ENCODE measurements at places on chromosomes 3 and 15. TPM values are rescaled to one million over a fixed set of nuclear protein-coding genes. Genes with fewer than 3 reads are reported as not detected.

The BCHE gene
- not detected for total RNA-seq

The RNF7 gene
- 82.2 TPM for total RNA-seq

The SEMA7A gene
- total RNA-seq, result 14.5 TPM

The TMEM42 gene
- 18.2 TPM for total RNA-seq

The CLPX gene
- 41.0 TPM for total RNA-seq

The ALDH1A3 gene
- 469 TPM for total RNA-seq

The P4HTM gene
- 49.1 TPM for total RNA-seq

DNA sequence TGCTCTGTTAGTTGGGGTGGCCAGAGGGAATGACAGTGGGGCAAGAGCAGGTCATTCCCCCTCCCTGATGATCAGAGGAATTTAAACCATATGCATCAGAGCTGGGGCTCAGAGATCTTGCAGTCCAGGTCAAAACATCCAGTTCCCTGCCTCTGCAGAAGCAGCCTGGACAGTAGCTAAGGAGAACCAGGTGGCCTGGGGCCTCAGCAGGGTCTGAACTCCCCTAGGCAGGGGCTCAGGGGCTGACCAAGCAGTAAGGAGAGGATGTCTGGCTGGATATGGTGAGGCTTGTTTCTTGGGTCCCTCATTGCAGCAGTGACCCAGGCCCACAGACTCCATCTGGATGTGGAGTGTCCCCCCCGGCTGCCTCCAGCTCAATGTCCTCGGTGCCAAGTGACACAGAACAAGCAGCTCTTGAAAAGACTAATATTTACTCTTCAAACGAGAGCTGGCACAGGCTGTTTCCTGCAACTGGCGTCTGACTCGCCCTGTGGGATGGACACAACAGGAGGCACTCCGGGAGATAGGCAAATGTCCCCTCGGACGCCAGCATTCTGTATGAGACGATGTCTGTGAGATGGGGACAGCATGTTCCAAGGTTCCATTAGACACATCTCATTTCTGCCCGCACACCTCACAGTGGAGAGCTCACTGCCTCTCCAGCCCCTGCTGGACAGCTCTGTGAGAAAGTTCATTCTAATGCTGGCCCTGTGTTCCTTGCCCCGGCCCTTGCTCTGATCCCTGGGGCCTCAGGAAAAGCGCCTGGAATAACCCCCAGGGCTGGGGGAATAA lies 37.1 kb downstream of the SEC22C start:
- no peaks in the 10 kb centered on the region for H3K27me3 ChIP-seq
- no peak overlapping the region for H3K4me3 ChIP-seq
- H3K4me1 ChIP-seq, result 0 out of 2 replicates have a peak, but pooled peaks cover 9% of the 10 kb centered on the region
- no peak for DNase-seq
- H3K36me3 ChIP-seq, result no peaks in the 10 kb centered on the region

- DNase-seq, result no peak
- no peaks in the 10 kb centered on the region for H3K36me3 ChIP-seq
- H3K4me3 ChIP-seq, result no peak overlapping the region
- H3K27me3 ChIP-seq, result no peaks in the 10 kb centered on the region
- no peaks in the 10 kb centered on the region for H3K4me1 ChIP-seq
- H3K27ac ChIP-seq, result no peak overlapping the region
Measured at GRCh38 chr3:32200992-32201758, 37.3 kb upstream of the CMTM8 start.

DNA sequence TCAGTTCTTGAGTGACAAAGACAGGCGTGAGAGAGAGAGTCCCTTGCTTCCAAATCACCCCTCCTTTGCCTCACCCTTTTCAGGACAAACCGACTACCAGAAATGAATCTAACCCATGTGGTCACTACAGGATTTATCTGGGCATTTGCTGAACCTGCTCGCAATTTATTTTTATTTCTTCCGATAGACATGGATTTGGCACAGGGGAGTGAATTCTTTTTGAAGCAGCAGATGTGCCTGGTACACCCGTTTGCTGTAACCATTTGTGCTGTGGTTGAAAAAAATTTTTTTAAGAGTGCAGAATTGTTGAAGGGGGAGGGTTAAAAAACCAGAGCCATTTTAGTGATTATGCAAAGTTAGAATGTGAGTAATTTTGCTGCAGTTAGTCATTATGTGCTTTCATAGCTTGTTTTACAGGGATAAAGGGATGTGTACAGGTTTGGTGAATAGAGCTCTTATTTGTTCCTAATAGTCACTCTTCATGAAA lies 442.0 kb downstream of the LPP start:
- no peak overlapping the region for H3K4me3 ChIP-seq
- DNase-seq, result no peak
- no peak overlapping the region for H3K27ac ChIP-seq

GRCh38 chr15:75034615-75035014 lies 11.2 kb downstream of the PPCDC start:
- peak overlapping the region; percentile 30 for H3K27ac ChIP-seq
- no peaks in the 10 kb centered on the region for H3K36me3 ChIP-seq
- H3K4me3 ChIP-seq, result no peak overlapping the region
- no peak for DNase-seq

DNA sequence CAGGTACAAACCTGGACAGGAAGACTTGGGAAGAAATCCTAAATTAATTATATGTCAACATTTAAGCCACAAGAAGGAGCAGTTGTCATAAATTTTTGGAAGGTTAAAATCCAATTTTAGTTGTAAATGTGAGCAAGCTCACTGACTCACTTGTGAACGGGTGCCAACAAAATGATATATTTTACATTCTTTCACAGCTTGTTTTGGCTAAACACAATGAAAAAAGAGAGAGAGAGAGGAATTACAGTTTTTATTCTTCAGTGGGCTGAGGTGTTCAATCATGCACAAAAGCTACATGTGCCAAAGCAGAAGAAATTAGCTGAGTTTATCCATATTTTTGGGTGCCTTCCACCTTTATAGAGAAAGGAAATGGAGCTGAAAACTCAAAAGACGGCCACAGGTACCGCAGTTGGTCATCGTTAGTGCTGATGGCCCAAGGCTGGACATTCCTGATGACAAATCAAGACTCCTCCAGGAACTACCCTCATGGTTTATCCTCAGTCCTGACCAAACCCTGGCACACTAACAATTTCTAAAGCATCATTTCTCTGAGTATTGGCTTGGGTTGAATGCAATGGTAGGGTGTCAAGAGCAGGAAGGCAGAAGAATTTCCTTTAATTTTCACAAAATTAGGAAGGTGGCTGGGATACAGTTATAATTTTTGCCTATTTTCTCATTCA lies 37.6 kb upstream of the WNT5A start:
- H3K4me3 ChIP-seq, result no peak overlapping the region
- H3K36me3 ChIP-seq, result no peaks in the 10 kb centered on the region
- DNase-seq, result peak; percentile 55
- peak overlapping the region; percentile 67 for H3K27ac ChIP-seq
- no peaks in the 10 kb centered on the region for H3K27me3 ChIP-seq

DNA sequence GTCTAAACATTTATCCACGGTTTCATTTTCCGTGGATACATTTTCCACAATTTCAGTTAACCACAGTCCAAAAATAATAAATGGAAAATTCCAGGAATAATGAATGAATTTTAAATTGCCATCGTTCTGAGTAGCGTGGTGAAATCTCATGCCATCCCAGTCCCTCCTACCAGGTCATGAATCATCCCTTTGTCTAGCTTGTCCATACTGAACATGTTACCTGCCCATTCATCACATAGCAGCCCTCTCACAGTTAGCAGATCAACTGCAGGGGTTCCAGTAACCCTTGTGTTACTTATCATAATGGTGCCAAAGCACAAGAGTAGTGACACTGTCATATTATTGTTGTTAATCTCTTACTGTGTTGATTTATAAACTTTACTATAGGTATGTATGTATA lies 124.5 kb downstream of the GSK3B start:
- H3K27ac ChIP-seq, result no peak overlapping the region
- no peaks in the 10 kb centered on the region for H3K27me3 ChIP-seq
- H3K4me3 ChIP-seq, result no peak overlapping the region
- peaks cover 23% of the 10 kb centered on the region for H3K4me1 ChIP-seq

GRCh38 chr15:34233614-34234013 lies 8.8 kb downstream of the EMC4 start:
- H3K27me3 ChIP-seq, result no peaks in the 10 kb centered on the region
- H3K27ac ChIP-seq, result 0 out of 2 replicates have a peak overlapping the region, but pooled peaks have one; percentile 3
- peaks cover 19% of the 10 kb centered on the region for H3K36me3 ChIP-seq
- no peak overlapping the region for H3K4me3 ChIP-seq

- H3K4me1 ChIP-seq, result peaks cover 47% of the 10 kb centered on the region
- H3K4me3 ChIP-seq, result peak within 1 kb of the TSS; percentile 80
- H3K36me3 ChIP-seq, result no peaks in the 10 kb centered on the region
- DNase-seq, result peak; percentile 87
- no peaks in the 10 kb centered on the region for H3K27me3 ChIP-seq
Measured at GRCh38 chr3:112086076-112086854, at the start of gene C3orf52. Gene C3orf52 (plus strand): TSS chr3:112086389. CDS start chr3:112086408, 19 bp downstream.

DNA sequence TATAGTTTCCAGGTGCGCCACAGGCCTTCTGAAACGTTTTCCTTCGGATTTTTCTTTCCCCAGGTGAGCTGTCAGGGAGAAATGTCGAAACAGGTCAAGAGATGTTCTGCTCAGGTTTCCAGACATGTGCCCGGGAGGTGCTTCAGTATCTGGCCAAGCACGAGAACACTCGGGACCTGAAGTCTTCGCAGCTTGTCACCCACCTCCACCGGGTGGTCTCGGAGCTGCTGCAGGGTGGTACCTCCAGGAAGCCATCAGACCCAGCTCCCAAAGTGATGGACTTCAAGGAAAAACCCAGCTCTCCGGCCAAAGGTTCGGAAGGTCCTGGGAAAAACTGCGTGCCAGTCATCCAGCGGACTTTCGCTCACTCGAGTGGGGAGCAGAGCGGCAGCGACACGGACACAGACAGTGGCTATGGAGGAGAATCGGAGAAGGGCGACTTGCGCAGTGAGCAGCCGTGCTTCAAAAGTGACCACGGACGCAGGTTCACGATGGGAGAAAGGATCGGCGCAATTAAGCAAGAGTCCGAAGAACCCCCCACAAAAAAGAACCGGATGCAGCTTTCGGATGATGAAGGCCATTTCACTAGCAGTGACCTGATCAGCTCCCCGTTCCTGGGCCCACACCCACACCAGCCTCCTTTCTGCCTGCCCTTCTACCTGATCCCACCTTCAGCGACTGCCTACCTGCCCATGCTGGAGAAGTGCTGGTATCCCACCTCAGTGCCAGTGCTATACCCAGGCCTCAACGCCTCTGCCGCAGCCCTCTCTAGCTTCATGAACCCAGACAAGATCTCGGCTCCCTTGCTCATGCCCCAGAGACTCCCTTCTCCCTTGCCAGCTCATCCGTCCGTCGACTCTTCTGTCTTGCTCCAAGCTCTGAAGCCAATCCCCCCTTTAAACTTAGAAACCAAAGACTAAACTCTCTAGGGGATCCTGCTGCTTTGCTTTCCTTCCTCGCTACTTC lies 3.8 kb downstream of the BHLHE40 start:
- H3K4me3 ChIP-seq, result peak overlapping the region; percentile 42
- DNase-seq, result no peak

DNA sequence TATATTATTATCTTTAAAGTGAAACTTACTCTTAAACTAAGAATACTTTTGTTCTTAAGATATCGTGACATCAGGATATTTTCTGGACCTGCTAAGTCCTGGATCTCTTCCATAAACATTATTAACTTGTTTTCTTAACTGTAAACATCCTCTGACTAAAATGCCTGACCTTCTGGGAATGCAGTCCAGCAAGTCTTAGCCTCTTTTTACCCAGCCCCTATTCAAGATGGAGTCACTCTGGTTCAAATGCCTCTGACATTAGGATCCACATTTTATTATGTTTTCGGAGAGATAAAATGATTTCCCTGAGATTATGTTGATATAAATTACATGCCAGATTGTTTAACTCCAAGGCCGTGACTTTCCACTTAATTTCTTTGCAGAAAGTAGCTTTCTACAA lies 37.6 kb downstream of the OSTN start:
- peak overlapping the region; percentile 85 for H3K27ac ChIP-seq
- H3K4me1 ChIP-seq, result peaks cover 47% of the 10 kb centered on the region
- peak; percentile 88 for DNase-seq
- H3K36me3 ChIP-seq, result no peaks in the 10 kb centered on the region
- no peaks in the 10 kb centered on the region for H3K27me3 ChIP-seq

DNA sequence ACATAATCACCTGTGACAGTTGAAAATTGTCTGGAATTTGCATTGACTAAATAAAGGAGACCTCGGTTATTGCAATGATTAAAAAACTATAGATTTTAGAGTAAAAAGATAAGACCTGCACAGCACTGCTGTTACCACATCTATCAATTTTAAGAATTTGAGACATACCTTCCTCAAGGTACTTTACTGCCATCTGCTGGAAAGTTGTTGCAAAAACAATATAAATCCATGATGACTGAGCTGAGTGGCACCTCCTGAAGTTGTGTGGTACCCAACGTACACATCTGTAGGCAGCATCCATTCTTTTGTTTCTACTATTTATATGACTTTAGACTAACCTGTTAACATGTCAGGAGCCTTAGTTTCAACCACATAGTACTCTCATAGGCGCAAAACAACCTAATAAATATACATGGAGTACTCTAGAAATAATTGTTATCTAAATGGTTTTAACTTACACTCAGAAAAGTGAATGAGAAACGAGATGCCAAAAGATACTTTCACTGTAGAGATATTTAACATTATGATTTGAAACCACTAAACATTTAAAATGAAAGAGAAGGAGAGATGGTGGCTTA lies 106.7 kb downstream of the GHSR start:
- H3K4me3 ChIP-seq, result no peak overlapping the region
- H3K4me1 ChIP-seq, result peaks cover 6% of the 10 kb centered on the region
- H3K27me3 ChIP-seq, result no peaks in the 10 kb centered on the region
- DNase-seq, result peak; percentile 24
- peaks cover 85% of the 10 kb centered on the region for H3K36me3 ChIP-seq
- H3K27ac ChIP-seq, result no peak overlapping the region

- no peaks in the 10 kb centered on the region for H3K36me3 ChIP-seq
- no peak overlapping the region for H3K4me3 ChIP-seq
- no peaks in the 10 kb centered on the region for H3K4me1 ChIP-seq
- no peaks in the 10 kb centered on the region for H3K27me3 ChIP-seq
- DNase-seq, result no peak
Measured at GRCh38 chr3:191345334-191345733, 15.0 kb upstream of the UTS2B start.

DNA sequence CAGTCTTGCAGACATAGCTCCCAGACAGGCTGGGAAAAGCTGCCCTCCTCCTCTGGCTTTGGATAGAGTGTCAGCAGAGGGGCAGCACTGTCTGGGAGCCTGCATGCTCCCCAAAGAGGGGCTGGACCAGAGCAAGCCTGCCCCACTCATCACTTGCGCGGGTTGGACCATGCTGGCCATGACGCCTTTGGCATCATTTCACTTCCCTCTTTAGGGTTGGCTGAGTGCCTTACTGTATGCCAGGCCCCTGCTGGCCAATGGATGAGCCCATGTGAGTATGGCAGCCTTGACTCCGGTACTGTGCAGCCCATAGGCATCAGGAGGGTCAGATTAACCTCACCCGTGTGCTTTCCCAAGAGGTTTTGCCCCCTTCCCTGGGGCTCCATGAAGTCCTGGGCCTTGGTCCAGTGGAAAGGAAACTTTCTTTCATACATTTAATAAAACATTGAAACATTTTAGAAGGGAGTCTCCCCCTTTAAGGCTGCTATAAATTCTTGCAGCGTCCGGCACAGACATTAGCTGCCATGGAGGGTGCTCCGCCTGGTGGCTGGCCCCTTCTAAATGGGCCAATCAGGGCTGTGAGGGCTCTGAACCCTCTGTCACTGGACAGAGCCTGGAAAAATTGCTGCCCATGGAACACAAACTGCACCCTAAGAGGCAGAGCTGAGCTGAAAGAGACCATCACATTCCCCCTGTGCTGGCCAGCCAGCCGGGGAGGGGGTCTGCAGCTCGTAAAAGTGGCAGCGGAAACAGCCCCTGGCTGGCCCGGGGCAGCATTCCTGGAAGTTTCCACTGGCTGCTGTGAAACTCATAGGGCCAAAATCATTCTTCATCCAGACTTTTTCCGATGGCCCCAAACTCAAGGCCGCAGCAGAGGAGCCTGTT lies 20.8 kb upstream of the DUSP7 start:
- DNase-seq, result no peak
- H3K4me1 ChIP-seq, result no peaks in the 10 kb centered on the region
- H3K4me3 ChIP-seq, result no peak overlapping the region
- no peaks in the 10 kb centered on the region for H3K36me3 ChIP-seq
- no peaks in the 10 kb centered on the region for H3K27me3 ChIP-seq
